CD4-positive, alpha-beta T cell treated with Interferon gamma for 1 hour (primary cell): ENCODE measurements at places on chromosomes 12 and 14.
A peak's percentile ranks its signal among the peaks of the same experiment; 100 is the strongest.

- DNase-seq = no peak
Measured at GRCh38 chr12:2149091-2149490, 96.3 kb downstream of the CACNA1C start.

DNA sequence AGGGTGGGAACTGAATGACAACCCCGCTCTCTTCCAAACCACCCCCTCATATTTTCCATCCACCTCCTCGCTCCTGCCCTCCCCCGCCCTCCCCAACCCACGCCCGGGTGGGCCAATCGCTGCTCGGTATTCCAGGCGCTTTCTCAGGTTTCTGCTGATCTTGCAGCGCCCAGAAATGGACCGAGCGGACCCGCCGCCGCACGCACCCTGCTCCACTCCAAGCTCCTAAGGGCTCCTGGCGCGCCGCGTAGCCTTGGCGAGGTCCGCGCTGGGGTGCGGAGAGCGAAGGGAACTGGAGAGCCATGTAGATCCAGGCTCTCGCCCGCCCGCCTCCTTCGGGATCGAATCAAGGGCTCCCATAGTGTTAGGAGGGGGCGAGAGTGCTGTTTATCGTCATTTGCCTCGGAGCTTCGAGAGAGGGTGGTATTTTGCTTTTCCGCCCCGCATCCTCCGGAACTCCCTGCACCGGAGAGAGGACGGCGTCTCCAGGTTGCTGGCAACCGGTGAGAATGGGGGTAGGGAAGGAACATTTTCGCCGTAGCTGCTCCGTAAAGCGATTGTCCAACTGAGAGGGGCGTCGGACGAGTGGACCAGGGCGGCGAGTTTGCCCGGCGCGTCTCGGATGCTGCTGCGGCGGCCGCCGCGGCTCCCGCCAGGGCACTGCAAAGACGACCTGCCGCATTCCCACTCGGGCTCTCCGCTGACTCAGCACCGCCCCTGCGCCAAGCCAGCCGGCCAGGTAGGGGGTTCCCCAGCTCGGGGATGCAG lies at the start of gene KCNA1:
TSS of gene KCNA1 (plus strand) at position 172 of the 768 bp plus-strand sequence. CDS start 1,474 bp downstream, outside the sequence.
- no peak for DNase-seq

- no peak for DNase-seq
Measured at GRCh38 chr12:121107681-121108080, 25.0 kb upstream of the P2RX7 start.

DNA sequence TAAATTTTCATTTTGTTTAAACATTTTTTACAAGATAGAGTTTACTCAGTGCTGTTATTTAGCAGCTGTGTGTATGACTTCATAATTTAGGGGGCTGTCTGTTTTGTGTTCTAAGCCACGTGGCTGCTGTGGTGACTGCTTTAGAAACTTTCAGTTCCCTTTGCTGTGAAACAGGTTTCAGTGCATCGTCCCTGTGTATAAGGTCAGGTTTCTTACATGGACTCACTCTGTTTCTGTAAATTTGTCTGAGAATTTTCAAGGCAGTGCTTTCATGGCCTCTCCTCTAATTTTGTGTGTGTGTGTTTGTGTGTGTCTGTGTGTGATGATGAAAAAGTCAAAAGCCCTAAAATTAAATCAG lies 32.4 kb downstream of the BICD1 start:
- peak; percentile 64 for DNase-seq

DNA sequence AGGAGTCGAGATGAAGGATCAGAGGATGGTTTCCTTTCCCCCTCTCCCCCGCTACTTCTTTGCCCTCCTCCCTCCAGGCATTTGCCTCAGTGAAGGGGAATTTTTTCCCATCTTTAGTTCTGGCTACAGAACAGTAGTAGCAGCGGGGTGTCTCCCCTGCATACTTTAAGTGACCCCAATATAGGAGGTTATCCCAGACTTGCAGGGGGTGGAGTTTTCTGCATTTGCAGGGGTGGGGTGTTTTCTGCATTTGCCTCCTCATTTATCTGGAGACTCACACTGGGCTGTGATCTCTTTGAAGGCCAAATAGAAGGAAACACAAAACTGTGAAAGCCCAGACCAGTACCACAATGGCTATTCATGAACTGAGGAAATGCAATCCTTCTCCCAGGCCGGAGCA lies 19.8 kb downstream of the PTPRB start:
- no peak for DNase-seq

DNA sequence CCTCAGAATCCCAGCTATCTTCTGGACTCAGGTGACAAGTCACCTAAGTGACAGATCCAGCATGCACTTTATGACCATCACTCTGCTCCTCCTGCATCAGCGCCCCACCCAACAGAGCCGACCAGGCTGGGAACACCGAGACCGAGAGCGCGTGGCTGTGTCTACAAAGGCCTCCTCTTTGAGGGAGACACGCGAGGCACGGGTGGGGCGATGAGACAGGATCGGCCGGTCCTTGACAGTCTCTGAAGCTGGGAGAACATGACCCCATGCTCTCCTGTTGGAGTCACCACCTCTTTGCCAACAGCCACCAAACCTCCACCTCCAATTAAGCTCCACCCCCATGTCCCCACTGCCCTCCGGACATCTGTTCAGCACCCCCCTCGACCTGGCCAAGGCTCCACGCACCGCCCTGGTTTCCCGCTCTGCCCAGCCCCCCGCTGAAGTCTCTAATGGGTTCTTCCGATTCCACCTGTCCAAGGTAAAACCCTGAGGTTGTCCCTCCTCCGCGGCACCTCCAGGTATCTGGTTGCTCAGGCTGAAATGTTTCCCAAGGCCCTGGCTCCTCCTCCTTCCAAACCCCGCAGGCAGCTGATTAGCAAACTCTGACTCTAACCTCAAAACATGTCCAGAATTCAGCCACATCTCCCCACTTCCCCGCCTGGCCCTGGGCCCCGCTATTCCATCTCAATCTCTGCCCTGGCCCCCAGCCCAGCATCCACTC lies 31.5 kb downstream of the HSP90AA1 start:
- DNase-seq = no peak

DNA sequence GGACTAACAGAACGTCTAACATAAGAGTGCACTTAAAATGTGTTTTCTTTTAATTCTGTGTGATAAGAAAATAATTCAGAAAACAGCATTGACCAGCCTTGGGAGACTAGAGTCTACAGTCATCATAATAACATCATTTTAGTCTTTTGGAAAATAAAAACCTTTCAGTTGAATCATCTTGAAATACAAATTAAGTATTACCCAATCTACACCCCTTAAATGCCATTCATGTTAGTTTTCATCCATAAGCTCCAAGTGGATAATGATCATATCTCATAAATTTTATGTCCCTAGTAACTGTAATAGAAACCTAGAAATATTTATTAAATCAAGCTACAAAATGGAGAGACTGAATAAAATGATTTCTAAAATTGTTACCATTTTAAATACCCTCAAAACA lies 32.4 kb downstream of the EPS8 start:
- no peak for DNase-seq

DNA sequence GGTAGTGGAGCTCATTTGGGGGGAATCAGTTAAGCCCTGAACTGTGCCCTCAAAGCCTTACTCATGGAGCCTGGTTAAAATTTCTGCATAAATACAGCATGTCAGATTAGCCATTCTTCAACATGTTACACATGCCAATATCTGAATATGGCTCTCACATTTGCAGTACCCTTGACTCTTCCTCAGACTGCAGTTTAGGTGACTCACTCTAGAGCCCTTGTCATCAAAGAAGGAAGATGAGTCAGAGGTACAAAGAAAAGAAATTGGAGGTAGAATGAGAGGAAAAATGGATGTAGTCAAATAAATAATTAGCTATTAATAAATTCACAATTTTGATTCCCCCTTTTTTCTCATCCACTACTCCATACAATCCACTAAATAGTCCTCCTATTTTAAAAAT lies 23.6 kb upstream of the OR4K2 start:
- no peak for DNase-seq

GRCh38 chr12:52041695-52042123 lies 9.5 kb upstream of the NR4A1 start:
- peak; percentile 80 for DNase-seq

DNA sequence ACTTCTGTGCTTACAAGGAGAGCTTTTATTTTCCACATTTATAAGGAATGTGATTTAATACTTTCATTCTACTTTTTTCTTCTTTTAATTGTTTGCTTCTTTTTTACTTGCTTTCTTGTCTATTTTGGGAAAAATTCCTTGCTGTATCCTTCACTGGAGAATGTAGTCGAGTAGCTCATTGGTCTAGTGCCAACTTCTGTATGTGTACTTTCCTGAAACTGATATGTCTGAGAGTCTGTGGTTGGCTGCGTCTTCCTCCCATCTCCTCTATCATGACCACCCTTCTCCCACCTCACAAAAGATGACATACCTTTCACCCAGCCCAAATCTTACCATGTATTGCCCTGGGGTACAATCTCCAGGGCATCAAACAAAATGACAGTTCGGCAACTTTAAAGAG lies 51.8 kb downstream of the MSRB3 start:
- DNase-seq = no peak

GRCh38 chr12:32517966-32518365 lies 118.6 kb downstream of the FGD4 start:
- no peak for DNase-seq

DNA sequence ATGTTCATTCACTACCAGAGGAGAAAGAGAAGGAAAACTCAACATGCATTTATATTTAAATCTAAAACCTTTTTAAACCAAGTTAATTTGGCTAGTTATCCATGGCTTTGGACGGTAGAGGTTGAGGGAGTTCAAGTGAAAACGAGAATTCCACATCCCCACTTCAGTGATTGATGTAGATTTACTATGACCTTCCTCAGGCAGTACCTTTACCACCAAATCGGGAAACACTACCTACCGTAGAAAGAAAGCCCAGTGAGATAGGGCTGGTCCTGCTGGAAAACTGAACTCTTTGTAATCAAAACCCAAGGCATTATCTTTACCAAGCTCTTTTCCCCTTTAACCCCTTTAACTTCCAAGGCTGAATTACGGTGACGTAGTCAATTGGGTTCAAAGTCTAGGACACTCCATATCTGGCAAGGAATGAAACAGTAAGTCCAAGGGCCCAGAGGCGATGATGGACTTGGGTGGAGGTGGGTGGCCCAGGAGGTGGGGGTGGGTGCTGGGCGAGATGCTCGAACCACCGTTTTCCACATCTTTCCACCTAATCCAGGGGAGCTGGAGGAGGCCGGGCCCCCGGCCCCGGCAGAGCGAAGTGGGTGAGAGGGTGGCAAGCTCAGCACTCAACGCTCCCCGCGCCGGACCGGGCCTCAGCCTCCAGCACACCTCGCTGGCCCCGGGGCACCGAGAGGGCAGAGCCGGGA lies 618 bp downstream of the SEC23A start:
- no peak for DNase-seq

GRCh38 chr14:91140672-91141071 lies 26.8 kb downstream of the DGLUCY start:
- DNase-seq = no peak

GRCh38 chr12:124774054-124774461 lies 89.6 kb downstream of the SCARB1 start:
- peak; percentile 64 for DNase-seq

GRCh38 chr12:15856097-15856982 lies 25.8 kb upstream of the STRAP start:
- DNase-seq = no peak

DNA sequence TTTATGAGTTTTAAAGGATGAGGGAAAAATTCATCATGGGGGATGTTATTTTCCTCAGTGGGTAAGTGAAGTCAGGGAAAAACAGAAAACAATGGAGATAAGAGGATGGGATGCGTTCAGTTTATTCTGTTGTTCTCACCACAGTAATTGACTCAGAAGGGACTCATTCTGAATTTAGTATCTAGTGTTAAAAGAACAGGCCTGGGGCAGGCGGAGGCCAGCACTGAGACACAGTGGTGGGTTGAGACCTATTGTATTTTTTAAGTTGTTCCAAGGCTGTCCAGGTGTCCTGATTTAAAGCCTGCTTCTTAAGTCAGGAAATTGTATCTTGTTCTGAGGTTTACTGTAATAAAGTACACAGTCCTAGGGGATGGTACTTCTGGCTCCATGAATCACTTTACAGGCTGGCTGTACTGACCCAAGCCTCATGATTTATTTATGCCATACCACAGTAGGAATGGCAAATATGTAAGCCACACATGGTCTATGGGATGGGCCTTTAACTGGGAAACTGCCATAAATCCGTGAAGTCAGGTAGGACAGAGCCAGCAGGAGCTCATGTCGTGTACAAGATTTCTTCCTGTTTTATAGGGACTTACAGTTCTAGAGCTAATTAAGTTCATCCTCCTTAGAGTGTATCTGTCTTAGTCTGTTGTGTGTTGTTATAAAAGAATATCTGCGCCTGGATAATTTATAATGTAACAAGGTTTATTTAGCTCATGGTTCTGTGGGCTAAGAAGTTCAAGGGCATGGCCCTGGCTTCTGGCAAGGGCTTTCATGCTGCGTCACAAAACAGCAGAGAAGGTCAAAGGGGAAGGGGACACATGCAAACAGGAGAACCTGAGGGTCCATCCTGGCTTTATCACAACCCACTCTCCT lies 244.1 kb downstream of the FBXL14 start:
- DNase-seq = no peak

- no peak for DNase-seq
Measured at GRCh38 chr12:52026263-52026662, 19.5 kb downstream of the TAMALIN start.

GRCh38 chr12:127728285-127728684 lies 538.7 kb upstream of the TMEM132C start:
- DNase-seq = no peak
